Stimulated activated CD4-positive, alpha-beta T cell treated with anti-CD3 and anti-CD28 coated beads, Interleukin-1b, Interleukin-23, amount 100 ng/mL, for 1 hour (primary cell): ENCODE measurements at places on chromosomes 16 and 17.

DNA sequence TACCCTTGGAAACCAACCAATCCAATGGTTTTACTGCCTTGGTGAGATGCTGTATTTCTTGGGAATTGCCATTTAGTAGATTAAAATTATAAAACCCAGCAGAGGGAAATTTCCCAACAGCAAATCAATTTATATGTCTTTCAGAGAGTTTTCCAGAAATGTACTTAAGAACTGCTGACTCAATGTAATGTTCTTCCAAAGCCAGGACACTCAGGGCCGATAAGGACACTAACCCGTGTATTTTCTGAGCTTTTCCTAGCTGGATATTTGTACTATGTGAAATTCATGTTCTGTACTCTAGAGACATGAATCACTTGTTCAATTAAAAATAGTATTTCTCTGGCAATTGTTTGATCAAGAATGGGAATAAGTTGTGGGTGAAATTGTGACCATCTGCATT lies 121.4 kb downstream of the KCNJ2 start:
- no peak for DNase-seq

DNA sequence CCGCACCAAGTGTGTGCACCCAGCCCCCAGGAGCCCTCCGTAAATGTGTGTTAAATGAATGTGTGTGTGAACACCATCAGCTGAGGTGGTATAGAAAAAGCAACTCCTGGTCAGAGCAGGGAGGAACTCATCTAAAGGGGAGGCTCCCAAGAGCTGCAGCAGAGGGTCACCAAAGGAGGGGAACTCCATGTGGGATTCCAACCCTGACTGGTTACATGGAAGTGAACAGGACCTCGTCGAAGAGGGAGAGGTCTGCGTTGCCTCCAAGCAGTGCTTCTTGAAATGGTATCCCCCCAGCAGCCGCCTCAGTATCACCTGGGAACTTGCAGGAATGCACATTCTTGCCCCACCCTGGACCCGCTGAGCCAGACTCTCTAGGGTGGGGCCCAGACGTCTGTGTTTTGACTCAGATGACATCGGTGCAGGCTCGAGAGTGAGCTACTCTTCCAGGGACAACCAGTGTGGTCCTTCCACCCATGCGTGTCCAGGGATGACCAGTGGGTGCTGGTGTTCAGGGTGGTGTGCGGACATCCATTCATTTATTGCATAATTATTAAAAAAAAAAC lies 30.8 kb downstream of the ADCY9 start:
- DNase-seq: no peak

- DNase-seq: no peak
Observed at GRCh38 chr16:46901709-46902108, 17.5 kb downstream of the GPT2 start.

DNA sequence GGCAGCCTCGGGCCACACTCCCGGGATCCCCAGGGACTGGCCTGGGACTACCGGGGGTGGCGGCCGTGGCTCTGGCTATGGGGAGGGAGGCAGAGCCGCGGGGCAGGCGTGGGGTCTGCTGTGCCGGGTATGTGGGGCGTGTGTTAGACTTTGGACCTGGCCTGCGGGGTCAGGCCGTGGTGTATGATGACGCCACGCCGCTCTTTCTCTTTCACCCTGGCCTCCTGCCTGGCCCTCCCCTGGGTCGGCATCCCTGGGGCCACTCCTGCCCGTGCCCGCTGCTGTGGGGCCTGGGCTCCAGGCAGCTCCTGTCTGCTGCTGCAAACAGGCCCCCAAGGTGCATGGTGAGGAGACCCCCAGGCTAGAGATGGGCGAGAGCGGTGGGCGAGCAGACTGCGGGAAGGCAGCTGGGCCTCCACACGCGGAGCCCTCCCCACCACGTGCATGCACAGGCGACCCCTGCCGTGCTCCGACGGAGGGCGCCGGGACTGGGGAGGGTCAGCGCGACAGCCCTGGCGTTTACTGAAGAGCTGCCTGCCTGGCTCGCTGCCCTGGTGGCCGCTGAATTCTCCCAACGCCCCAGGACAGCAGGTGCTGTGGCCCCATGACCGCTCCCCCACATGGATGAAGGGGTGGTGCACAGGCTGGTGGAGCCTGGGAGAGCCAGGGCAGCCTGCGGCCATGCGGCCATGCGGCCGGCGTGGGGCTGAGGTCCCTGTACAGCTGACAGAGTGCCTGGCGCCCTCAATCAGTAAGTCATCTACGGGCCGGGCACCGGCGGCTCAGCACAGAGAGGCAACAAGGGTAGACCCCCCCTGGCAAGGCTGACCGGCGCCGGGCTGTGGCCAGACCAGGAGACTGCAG lies 16.0 kb downstream of the CAPN15 start:
- no peak for DNase-seq
